ENCODE measurements at places on chromosomes 11 and 22.

- no peak for DNase-seq
Measured at GRCh38 chr22:30615543-30615954, 8.6 kb downstream of the TCN2 start.

GRCh38 chr11:125157118-125157733, 7.3 kb upstream of the PKNOX2 start:
- DNase-seq: no peak

GRCh38 chr11:114522818-114523217, 36.9 kb downstream of the NXPE1 start:
- no peak for DNase-seq

- DNase-seq: no peak
Measured at GRCh38 chr22:17250380-17251082, 31.3 kb upstream of the ADA2 start.

DNA sequence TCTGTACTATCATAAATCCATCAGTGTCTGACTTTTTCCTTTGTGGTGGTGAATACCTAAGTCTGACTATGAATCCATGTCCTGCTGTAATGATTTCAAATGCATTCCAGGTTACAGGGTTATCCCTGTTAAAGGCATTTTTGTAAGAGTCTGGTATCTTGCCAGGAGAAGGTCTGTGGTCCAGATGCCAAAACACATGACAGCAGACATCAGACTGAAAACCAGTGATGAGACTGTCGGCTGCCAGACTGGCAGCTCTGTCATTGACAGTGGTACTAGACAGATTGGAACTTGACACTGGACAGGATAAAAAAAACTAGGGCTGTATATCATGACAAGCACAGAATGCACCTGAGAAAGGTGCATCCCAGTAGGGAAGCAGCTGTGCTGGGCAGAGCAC, 301.8 kb upstream of the FAT3 start:
- no peak for DNase-seq

DNA sequence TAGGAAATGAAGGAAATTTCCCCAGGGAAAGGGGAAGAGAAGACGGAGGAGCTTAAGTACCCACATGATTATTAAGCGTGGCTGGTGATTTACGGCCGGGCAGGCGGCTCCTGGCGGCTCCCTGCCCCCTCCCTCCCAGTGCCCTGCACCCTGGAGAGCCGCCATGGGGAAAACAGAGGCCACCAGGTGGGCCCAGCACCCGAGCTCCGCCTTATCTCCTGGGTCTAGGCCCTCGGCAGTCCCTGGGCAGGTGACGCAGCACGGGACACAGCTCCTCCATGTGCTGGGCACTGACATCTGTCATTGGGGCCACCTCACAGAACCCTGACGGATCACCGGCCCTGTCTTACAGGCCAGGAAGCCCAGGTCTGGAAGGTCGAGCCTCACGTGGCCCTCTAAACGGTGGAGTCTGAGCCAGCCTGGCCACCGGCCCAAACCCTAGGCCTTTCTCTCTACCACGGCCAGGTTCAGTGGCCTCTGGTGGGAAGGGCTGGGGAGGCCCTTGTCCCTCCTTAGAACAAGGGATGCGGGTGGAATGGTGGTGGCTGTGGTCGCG, 60.2 kb upstream of the PPARA start:
- no peak for DNase-seq

DNA sequence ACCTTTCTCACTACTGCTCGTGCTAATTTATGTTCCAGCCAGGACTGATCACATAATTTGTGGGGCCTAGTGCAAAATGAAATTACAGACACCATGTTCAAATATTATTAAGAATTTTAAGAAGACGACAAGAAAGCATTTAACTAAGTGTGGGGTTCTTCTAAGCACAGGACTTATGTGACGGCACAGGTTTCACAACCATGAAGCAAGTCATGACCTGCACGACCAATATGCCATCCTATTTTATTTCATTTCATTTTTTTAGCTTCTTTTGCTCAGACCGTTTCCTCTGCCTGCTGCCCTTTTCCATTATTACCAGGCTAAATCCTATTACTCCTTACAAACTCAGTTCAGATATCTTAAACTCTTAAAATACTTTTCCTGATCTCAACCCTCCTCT, 462.5 kb downstream of the AASDHPPT start:
- DNase-seq: no peak

DNA sequence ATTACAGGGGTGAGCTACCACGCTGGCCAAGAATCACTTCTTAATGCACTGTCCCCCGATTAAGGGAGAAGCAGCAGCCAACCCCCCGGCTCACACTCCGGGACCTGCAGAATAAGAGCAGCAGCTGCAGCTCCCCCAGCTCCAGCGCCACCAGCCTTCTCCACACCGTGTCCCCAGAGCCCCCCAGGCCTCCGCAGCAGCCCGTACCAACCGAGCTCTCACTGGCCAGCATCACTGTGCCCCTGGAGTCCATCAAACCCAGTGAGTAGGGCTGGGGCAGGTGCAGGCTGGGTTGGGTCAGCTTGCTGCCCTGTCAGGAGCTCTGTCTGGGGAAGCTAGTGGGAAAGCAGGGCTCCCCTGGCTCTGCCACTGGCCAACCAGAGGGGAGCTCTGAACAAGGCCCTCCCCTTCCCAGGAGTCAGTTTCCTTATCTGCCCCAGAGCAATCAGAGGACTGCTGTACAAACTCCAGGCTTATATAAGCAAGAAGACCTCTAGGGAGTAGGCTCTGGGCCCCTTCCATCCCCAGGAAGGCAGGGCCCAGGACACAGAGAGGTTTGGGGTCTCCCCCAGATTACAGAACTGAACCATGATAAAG, 8.5 kb upstream of the SH3BP1 start:
- DNase-seq: no peak

GRCh38 chr11:72631806-72632731, 42.2 kb downstream of the PDE2A start:
- no peak for DNase-seq

Data from fibroblast of skin of right quadriceps (primary cell).